Sigmoid colon (tissue), 7 donors: ENCODE measurements at places on chromosomes 6 and 20.

DNA sequence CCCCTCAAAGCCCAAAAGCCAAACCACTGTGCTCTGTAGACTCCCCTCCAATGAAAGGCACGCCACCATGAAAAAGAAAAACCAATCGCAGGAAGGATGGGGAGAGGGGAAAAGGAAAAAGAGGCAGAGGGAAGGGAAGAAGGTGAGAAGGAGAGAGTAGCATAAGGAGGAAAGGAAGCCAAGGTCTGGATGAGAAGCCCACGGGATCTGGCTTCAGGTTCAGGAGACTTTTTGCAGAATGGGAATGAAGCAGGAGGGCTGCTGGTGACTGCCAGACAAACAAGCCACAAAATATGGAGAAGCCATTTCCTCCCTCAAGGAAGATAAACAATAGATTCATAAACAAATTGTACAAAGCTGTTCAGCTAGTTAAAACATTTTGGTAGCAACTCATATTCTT, 79.0 kb upstream of the MRPS10 start:
- H3K27ac ChIP-seq, result no peak overlapping the region
- H3K4me3 ChIP-seq, result no peak overlapping the region
- no peaks in the 10 kb centered on the region for H3K36me3 ChIP-seq
- no peak for DNase-seq

GRCh38 chr20:32224463-32224862, 16.8 kb downstream of the POFUT1 start:
- no peaks in the 10 kb centered on the region for H3K27me3 ChIP-seq
- H3K4me1 ChIP-seq, result no peaks in the 10 kb centered on the region
- H3K36me3 ChIP-seq, result peaks cover 46% of the 10 kb centered on the region
- H3K27ac ChIP-seq, result no peak overlapping the region
- no peak overlapping the region for H3K4me3 ChIP-seq

DNA sequence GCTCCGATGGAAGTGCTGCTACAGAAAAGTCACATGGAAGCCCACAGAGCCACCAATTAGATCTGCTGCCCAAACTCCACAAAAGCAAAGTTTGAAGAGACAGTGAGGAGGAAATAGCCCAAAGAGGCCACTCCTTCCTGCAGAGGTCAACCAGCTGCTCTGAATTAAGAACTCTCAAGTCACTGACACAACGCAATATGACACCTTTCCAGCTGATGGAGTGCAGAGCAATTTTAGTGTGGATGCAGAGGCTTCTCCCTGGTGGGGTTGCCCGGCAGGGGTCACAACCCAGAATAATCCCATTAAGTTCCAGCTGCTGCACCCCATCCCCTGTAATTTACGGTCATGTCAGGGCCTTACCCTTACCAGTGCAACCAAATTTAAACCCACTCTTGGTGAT, 361.9 kb upstream of the JARID2 start:
- H3K36me3 ChIP-seq, result no peaks in the 10 kb centered on the region
- no peaks in the 10 kb centered on the region for H3K4me1 ChIP-seq
- no peaks in the 10 kb centered on the region for H3K27me3 ChIP-seq
- no peak for DNase-seq
- H3K27ac ChIP-seq, result no peak overlapping the region

DNA sequence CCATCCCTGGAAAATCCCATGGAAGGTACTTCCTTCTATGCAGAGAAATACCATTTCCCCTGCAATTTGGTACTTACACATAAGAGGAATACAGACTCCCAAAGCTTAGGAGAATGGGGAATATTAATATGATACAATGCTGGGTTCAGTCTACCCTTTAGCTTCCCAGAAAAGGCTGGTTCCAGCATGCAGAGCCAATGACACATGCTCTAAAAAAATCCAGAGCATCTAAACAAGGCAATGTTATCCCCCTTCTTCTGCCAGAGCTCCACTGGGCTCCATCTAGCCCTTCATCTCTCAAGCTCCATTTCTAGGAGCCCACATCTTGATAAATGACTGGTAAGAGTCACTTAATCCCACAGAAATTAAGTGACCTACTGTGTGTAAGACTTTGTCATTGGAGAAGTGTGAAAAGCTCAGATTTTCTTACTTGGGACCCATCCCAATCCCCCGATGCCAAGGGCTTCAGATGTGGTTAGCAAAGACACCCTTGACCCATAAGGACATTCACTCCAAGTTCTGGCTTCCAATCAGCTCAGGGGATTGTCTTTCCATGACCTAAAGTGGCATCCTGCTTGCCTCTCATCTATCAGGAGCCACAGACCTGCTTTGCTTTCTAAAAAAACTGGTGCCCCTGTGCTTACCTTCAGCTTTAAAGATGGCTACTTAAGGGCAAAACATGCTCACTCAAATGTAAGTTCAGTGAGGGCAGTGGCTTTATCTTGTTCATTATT, 137.5 kb downstream of the UNC5CL start:
- no peak overlapping the region for H3K4me3 ChIP-seq
- no peak overlapping the region for H3K27ac ChIP-seq
- no peaks in the 10 kb centered on the region for H3K36me3 ChIP-seq
- H3K4me1 ChIP-seq, result peaks cover 10% of the 10 kb centered on the region
- no peaks in the 10 kb centered on the region for H3K27me3 ChIP-seq

DNA sequence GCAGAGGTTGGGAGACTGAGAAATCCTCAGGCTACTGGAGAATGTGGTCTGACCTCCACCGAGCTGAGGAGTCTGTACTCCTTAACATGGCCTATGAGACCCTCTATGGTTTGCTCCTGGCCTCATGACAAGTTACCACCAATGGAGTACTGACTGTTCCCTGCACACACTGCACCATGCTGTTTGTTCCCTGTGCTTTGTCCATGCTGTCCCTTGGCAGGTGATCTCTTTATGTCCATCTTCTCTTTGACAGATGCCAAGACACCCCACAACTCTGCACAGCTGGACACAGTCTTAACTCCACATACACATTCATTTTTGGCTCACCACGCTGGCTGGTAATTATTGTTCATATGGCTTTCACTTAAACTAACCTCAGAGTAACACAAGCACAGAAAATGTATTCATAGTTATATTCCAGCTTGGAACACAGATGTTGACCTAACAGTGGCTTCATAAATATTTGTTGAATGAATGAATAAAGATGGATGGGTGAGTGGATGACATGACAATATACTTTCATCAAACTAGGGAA, 258.0 kb downstream of the ATXN1 start:
- no peaks in the 10 kb centered on the region for H3K27me3 ChIP-seq
- H3K4me3 ChIP-seq, result no peak overlapping the region
- no peaks in the 10 kb centered on the region for H3K36me3 ChIP-seq
- H3K4me1 ChIP-seq, result peaks cover 27% of the 10 kb centered on the region
- no peak overlapping the region for H3K27ac ChIP-seq

DNA sequence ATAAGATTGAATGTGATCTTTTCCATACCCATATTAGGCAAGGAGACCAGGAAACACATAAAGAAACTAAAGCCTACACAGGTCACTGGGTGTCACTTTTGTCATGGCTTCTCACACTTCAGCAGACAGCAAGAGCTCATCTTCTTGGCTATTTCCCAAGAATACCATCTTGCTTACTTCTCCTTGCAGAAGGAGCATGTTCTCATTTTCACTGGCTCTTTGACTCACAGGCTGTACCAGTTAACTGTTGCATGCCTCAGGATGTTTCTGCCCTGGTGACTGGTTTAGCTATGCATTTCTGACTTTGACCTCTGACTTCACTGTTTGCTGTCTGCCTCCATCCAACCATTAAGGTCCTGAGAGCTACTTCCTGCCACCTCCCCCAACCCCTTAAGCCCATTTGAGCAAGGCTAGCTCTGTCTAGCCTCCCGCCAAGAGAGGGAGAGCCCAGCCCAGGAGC, 40.3 kb upstream of the OGFRL1 start:
- H3K27ac ChIP-seq, result no peak overlapping the region
- H3K27me3 ChIP-seq, result no peaks in the 10 kb centered on the region
- no peaks in the 10 kb centered on the region for H3K36me3 ChIP-seq
- H3K4me1 ChIP-seq, result no peaks in the 10 kb centered on the region
- no peak for DNase-seq
- H3K4me3 ChIP-seq, result no peak overlapping the region

GRCh38 chr6:110490110-110490509, 13.7 kb upstream of the SLC22A16 start:
- no peaks in the 10 kb centered on the region for H3K36me3 ChIP-seq
- H3K4me1 ChIP-seq, result no peaks in the 10 kb centered on the region
- H3K4me3 ChIP-seq, result no peak overlapping the region
- DNase-seq, result no peak
- no peaks in the 10 kb centered on the region for H3K27me3 ChIP-seq
